GM12878 (cell line): ENCODE measurements at places on chromosomes 5 and 9. TPM values are rescaled to one million over a fixed set of nuclear protein-coding genes. Genes with fewer than 3 reads are reported as not detected.
A peak's percentile ranks its signal among the peaks of the same experiment; 100 is the strongest.

GRCh38 chr5:172724242-172725183, 46.5 kb downstream of the DUSP1 start:
- no peak for DNase-seq

GRCh38 chr9:13209498-13209897, 70.0 kb downstream of the MPDZ start:
- no peak for DNase-seq

Gene SMIM33
- total RNA-seq = not detected in 2 replicates

Gene FCN2
- not detected in 2 replicates for total RNA-seq

GRCh38 chr5:142016556-142016955, 3.7 kb upstream of the GNPDA1 start:
- no peak for DNase-seq

DNA sequence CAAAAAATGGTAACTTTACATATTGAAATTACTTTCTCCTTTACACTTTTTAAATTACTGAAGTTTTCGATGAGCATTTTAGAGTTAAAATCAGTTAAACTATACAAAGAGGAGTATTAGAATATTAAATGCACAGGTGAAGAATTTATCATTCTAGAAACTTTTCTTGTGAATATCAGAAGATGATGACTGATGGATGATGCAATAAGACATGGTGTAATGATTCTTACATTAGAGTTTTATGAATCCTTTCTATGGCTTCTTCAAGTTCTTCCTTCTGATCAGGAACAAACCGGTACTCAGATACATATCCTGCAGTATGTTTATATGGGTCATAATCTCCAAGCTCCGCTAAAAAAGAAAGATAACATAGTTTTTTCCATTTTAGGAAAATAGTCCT, 154.4 kb downstream of the EPB41L4A start:
- no peak for DNase-seq

- DNase-seq = no peak
Measured at GRCh38 chr9:113536483-113537228, 73.1 kb downstream of the RGS3 start.

DNA sequence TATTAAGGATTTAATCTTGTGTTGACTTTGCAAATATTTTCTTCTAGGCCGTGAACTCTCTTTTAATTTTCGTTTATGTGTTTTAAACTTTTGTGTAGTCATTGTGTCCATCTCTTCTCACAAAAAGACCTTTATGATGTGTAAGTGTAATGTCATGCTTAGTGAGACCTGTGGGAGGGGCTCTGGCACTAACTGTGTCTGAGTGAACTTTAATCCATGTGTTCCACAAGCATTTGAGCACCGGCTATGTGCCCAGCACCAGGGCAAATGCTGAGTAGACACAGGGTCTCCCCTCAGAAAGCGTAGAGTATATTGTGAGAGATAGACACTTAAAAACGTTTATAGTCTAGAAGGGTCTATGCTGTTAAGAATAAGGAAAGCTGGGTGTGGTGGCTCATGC, 272.6 kb upstream of the TUT7 start:
- DNase-seq = no peak

Gene PCDHGB2
- total RNA-seq = 0.16 and 0.38 TPM in 2 replicates

DNA sequence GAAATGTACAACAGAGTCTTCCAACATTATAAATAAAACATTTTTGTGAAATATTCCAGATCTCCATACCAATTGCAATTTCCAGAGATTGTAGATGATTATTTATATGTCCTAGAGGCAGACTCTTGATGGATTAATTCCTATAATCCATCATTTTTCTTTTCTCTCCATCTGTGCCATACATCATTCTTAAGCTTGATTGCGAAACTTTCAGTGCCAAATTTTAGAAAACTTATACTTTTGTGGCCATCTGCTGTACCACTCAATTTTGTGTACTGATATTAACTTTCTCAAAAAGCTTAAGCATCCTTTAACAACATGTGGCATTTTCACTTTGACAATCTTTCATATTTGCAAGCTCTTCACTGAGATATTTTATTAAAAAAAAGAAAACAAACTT, 446.9 kb downstream of the SEMA5A start:
- DNase-seq = no peak

DNA sequence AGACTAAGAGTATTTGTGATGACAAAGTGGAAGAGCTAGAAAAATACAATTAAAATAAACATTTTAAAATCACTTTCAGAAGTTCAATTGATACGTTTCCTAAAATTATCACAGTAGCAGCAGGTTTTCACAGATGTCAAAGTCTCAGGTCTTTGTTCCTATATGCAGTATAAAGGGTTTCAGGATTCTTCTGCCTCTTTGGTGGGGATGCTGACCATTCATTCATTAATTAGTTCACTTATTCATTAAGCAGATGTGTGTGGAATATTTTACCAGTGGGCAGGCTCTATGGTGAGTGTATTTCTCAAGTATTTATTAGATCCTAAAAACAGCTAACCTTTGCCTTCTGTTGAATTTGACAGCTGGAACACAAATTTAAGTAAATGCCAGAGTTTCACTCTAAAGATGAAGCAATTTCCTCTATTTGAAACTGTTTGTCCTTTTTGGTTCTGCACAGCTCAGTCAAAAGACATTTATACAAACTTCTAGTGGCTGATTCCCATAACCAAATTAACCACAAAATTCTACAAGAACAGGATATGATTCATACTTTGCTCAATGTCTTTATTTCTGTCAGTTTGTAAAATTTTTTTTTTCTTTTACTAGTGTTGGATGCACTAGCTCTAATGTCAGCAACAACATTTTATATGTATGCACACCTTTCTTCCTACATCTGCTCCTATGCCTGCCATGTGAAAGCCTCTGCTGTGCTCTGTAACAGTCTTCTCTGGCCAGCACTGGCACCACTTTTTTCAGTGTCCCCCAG, 75.9 kb upstream of the PRR16 start:
- DNase-seq = no peak

GRCh38 chr5:139393497-139394122, 1.3 kb downstream of the PROB1 start:
- no peak for DNase-seq

Gene MRPS27
- 95.3 and 96.1 TPM in 2 replicates for total RNA-seq

DNA sequence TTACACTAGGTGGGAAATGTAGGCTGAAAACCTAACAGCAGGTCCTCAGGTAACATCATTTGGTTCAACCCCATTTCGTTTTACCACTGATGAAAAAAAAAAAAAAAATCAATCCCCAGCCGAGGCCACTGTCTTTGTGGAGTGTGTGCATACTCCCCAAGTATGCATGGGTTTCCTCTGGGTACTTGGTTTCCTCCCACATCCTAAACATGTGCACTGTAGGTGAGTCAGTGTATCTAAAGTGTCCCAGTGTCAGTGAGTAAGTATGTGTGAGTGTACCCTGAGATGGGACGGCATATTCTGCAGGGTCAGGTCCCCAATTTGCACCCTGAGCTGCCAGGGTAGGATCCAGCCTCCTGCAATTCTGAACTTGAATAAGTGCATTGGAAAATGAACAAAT, 966.5 kb upstream of the DMAC1 start:
- no peak for DNase-seq

- no peak for DNase-seq
Measured at GRCh38 chr9:27426511-27427271, 97.4 kb upstream of the IFNK start.

Gene ANKRD18A
- not detected in 2 replicates for total RNA-seq

DNA sequence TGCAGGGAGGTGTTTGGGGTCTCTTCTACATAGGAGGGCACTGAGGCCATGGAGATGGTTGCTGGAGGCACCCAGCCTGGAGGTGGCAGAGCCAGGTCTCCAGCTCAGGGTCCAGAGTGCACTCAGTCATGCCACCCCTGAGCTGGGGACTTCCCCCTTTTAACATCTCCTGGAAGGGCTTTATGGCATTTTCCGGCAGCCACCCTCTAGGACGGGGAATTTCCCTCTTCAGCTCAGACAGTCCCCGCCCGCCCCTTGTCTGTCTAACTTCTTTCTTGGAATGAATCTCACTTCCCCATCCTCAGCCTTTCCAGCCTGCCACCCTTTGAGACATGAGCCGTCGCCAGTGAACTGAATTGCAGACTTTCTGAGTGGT, 49.9 kb downstream of the COL15A1 start:
- peak; percentile 53 for DNase-seq

- DNase-seq = peak; percentile 69
Measured at GRCh38 chr5:149831492-149831891, 101.4 kb downstream of the PPARGC1B start.

DNA sequence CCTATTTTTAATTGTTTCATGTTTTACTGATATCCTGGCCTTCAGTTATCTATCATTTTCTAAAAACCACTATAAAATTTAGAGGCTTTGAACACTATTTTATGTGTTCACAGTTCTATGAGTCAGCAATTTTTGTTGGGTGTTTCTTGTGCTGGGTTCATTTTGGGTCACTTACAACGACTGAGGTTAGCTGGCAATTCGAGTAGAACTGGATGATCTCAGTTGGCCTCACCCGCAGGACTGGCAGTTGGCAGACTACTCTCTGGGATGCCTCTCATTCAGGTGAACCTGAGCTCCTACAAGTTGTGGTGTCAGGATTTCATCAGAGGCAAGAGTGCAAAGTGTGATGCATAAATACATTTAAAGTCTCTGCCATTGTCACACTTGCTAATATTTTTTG, 151.0 kb upstream of the PAPPA start:
- no peak for DNase-seq

Gene GABRA1
- not detected in 2 replicates for total RNA-seq
